ENCODE measurements at places on chromosomes 6 and 20.

- DNase-seq = no peak
Observed at GRCh38 chr6:79610306-79611009, 20.7 kb upstream of the SH3BGRL2 start.

GRCh38 chr6:90005048-90005827, 111.0 kb downstream of the GJA10 start:
- DNase-seq = no peak

DNA sequence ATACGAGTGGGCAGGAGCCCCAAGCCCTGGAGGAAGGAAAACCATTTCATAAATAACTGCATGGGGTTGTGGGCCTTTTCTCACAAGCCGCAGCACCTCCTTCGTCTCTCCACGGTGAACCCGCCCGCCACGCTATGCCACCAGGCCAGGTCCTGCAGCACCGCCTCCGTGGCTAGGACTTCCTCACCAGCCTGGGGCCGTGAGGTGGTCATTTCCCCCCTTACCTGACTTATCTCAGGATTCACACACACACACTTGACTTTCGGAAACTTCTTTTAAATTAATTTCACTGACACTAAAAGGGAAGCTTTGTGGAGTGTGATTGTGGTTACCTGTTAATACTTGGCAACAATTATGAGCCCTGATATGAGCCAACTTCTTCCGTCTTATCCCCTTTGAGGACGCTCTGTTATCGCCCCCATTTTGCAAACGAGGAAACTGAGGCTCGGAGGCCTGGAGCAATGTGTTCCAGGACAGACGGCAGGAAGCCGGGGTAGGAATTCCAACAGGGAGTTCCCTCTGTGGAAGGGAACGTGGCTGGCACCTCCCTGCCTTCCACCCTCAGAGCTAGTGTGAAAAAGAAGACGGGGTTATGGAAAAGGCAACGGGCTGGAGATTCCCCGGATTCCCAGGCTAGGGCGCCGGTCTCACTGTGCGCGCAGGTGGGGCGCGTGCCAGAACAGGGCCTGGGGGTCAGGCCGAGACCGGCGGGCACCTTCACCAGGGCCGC, 817 bp upstream of the SLCO4A1 start:
- DNase-seq = no peak

- DNase-seq = no peak
Observed at GRCh38 chr6:4759997-4760396, 16.2 kb upstream of the CDYL start.

DNA sequence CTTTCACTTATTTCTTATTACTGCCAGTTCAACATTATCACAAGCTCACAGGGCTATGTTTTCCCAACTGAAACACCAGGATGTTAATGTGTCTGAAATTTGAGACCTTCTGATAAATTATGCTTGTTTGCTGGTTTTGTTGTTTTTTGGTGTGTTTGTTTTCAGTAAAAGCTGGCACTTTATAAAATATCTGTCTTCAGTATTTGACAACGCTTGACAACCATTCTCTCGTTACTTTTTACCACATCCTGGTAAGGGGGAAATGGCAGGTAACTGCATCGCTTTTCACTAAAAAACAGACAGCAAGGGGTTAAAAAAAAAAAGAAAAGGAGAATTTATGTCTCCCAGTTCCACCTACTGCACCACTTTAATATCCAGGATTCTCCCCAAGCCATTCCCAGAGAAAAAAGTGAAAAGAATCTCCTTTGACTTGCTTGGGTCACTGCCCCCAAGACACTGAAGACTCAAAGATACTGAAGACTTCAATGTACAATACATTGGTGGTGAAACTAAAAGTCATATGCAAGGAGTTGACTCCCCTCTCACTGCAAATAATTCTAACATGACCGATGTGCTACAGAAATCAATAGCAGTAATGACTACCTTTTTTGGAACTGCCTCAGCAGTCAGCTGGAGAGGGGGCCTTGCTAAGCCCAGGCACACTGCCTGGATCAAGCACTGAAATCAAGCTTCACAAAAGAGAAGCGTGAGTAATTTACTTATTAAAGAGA, 88.9 kb downstream of the HIVEP2 start:
- peak; percentile 71 for DNase-seq

DNA sequence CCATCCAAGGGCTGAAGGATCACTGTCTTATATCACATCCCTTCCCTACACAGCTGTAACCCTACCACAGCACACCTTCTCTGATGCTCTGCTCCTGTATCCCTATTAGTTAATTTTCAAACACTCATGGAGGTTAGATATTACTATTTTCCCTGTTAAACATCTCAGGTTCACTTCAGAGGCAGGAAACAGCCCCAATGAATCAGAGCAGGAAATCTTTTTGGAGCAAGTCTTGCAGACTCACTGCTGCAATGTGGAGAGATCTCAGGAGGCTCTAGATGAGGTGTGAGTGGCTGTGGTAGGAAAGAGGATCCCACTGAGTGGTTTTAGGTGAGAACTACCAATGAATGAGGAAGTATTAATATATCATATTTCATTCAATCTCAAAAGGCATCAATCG, 19.7 kb upstream of the HTR1B start:
- DNase-seq = no peak

GRCh38 chr6:107115695-107116327, 496 bp upstream of the BEND3 start:
- DNase-seq = peak; percentile 55

DNA sequence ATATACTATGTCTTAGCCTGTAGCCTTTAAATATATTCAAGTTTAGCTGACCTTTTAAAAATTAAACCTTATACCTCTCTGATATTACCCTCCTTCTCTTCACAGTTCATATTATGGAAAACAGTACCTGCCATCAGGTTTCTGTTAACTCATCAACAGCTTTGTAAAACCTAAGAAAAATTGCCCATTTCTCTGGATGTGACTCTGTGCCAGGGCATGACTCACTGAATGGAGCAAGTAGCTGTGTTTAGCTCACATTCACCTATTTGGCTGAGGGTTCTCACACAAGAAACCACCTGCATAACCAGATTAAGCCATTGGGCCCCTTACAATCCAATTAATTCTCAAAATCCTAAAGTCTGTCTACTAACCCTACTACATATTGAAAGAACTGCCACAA, 678.8 kb upstream of the MARCKS start:
- no peak for DNase-seq

DNA sequence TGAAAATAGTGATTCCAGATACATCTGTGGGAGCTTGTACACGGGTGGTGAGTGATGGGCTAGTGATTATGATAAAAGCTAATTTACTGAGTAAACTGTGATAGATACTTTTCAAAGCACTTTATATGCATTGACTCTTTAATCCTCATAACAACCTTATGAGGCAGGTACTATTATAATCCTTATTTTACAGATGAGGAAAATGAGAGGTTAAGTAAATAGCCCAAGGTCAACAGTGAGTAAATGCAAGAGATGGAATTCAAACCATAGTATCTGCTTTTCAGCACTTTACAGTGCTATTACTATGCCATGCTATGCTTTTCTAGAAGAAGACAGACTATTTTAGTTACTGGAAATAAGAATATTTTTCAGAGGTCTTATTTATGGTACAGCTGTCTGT, 320.9 kb upstream of the CITED2 start:
- no peak for DNase-seq

DNA sequence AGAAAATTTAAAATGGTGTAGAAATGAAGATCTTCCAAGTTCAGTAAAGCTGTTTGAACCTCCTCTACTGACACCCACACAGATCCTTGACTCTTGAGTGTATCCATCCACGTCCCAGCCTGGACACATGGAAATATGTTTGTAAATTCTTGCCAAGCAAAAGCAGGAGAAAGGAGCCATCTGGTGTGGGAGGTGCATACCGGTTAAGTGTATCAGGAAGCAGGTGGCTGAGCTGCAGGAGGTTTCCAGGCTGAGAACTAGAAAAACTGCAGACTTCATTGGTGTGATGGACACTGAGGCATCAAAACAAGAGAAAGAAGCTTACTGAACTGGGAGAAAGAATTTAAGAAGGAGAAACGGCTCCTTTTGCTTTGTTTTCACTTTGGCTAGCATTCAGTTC, 229.9 kb upstream of the GRIK2 start:
- DNase-seq = no peak

- no peak for DNase-seq
Observed at GRCh38 chr6:38867726-38868125, 152.6 kb downstream of the DNAH8 start.

DNA sequence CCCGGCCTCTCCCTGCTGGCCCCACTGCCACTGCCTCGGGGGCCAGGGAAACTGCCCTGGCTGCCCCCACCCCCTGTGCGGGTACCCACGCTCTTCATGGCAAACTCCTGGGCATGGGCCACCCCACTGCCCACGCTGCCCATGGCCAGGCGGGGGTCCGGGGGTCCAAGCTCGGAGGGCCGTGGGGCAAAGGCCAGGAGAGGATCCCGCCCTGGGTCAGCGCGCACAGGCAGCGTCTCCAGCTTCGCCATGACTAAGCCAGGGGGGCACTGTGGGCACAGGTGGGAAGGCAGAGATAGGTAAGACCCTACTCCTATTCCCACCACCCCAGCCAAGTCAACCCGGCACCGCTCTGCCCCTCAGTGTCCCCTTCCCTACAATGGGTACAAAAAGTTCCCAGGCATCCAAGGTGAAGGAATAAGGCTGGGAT, 6.4 kb downstream of the LZTS3 start:
- DNase-seq = no peak

DNA sequence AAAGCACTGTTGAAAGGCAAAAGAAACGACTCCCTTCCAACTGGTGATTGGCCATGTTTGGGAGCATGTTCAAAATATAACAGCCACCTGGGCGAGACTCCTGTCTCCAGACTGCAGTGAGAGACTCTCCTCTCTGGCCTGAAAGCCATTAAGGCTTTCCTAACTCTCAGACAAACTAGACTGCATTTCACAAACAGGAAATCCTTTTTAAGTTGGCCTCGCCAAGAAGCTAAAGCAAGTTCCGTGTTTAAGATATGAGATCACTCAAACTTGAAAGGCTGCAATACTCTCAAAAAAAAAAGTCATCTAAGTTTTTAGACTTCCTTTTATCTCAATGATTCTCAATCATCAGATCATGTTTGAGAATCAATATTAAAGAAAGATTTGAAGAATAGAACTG, 117.0 kb downstream of the TFAP2A start:
- DNase-seq = no peak

DNA sequence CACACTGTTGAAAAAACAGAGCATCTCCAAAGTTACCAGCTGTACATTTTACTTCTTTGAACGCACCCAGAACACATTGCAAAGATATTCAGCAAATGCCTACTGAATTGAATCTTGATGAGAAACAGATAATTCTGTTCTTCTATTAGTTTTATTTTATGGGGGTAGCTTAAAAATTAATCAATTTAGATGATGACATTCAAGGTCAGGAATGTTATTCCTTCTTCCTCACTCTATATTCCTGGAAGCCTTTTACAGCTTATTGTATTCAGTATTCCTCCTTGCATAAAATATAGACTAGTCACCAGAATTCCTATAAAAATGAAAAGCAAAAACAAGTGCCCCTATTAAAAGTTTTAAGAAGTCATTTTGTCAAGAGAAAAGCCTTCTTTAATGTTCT, 21.4 kb upstream of the GMDS start:
- no peak for DNase-seq

DNA sequence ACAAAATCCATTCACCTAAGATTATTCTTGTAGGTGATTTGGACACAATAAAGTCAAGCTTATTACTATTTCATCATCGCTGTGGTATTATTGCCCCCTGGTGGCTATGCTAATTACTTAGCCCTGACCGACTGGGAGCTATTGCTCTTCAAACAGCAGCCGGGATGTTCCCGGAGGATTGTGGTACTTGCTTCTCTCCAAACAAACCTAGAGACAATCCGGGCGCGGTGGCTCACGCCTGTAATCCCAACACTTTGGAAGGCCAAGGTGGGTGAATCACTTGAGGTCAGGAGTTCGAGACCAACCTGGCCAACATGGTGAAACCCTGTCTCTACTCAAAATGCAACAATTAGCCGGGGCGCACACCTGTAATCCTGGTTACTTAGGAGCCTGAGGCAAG, 15.4 kb upstream of the STMND1 start:
- peak; percentile 44 for DNase-seq

DNA sequence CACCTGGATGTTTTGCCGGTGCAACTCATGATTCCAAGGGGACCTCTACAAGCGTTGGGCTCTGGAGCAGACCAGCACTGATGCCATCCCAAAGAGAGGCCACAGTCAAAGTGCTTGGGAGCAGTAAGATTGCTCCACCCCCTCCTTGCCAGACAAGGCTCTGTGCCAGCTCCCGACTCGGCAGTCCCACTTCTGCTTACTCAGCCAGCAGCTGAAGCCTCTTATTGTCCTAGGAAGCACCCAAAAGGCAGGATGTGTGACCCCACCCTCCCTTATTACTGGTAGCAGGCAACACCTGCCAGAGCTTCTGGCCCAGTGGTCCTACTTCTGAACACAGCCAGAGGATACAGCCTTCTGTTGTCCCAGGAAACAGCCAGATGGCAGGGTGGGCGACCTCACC, 614.2 kb downstream of the TENT5A start:
- DNase-seq = no peak

GRCh38 chr6:16181439-16182297, 52.8 kb downstream of the MYLIP start:
- no peak for DNase-seq

GRCh38 chr6:54771968-54772367, 74.6 kb upstream of the FAM83B start:
- no peak for DNase-seq

GRCh38 chr20:3847429-3847940, 851 bp downstream of the MAVS start:
- DNase-seq = no peak

- no peak for DNase-seq
Observed at GRCh38 chr6:15498640-15499039, 164.2 kb downstream of the DTNBP1 start.

DNA sequence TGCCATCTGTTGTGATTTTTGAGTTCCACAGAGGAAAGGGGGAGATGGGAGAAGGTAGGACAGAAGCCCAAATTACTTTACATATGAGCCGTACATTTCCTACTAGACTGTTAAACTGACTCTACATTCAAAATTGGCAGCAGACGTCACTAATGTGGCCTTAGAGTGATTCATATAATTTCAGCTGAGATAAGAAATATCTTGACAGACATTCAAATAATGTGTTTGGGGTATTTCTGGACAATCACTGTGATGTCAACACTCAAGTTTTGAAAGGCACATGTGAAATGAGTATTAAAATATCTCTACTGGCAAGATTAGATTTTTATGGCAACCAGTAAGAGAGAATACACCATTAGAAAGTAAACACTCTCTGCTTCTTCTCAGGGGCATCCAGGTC, 104.0 kb downstream of the MTFR2 start:
- DNase-seq = no peak

- no peak for DNase-seq
Observed at GRCh38 chr6:157168471-157168870, 154.8 kb downstream of the TMEM242 start.

GRCh38 chr6:147751232-147751631, 242.7 kb downstream of the SAMD5 start:
- no peak for DNase-seq

Data from activated CD4-positive, alpha-beta T cell treated with anti-CD3 and anti-CD28 coated beads, Interleukin-2, Interleukin-6, amounts not matched to agents 100 ng/mL and 50 ng/mL, durations not matched to agents 16 hours and 8 hours (primary cell).